CD4-positive, alpha-beta memory T cell (primary cell): ENCODE measurements at places on chromosomes 12 and 14.

- DNase-seq: peak; percentile 54
Measured at GRCh38 chr14:97380539-97380941, 583.4 kb downstream of the VRK1 start.

- DNase-seq: no peak
Measured at GRCh38 chr14:53144244-53144643, 8.9 kb downstream of the DDHD1 start.

GRCh38 chr12:103807561-103808238 lies 33.3 kb downstream of the NT5DC3 start:
- no peak for DNase-seq

DNA sequence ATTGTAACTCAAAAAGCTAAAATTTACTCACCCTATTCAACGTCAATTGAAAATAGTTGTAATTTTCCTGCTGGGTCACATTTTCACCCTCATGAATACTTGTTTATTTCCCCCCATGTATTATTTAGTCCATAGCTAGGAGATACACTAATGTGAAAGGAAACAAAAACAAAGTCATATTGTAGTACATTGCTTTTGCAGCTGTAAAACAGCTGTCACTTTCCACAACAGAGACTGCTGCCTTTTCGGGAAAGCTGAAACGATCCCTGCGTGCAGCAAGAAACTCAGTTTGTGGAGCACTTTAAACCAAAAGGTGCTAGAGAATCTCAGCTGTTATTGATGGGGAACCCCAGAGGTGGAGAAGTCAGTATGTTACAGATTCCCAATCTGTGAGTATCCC lies 4.3 kb downstream of the RACGAP1 start:
- DNase-seq: no peak

- no peak for DNase-seq
Measured at GRCh38 chr14:95191445-95192199, 34.3 kb upstream of the DICER1 start.

GRCh38 chr12:118582863-118583262 lies 206.5 kb downstream of the SUDS3 start:
- no peak for DNase-seq

- no peak for DNase-seq
Measured at GRCh38 chr12:82874945-82875344, 188.2 kb downstream of the TMTC2 start.

- peak; percentile 97 for DNase-seq
Measured at GRCh38 chr14:94080621-94081385, at the start of the genes DDX24 and IFI27L1. DDX24 (minus strand) TSS chr14:94081202; CDS start chr14:94079742, 1,460 bp downstream. IFI27L1 (plus strand) TSS chr14:94081310; CDS start chr14:94096938, 15,628 bp downstream.

GRCh38 chr12:120856980-120857379 lies 47.2 kb downstream of the SPPL3 start:
- DNase-seq: no peak

- no peak for DNase-seq
Measured at GRCh38 chr14:73283608-73284379, 46.5 kb downstream of the PAPLN start.
